ENCODE measurements at places on chromosomes 1 and 21. TPM values are rescaled to one million over a fixed set of nuclear protein-coding genes. Genes with fewer than 3 reads are reported as not detected.

DNA sequence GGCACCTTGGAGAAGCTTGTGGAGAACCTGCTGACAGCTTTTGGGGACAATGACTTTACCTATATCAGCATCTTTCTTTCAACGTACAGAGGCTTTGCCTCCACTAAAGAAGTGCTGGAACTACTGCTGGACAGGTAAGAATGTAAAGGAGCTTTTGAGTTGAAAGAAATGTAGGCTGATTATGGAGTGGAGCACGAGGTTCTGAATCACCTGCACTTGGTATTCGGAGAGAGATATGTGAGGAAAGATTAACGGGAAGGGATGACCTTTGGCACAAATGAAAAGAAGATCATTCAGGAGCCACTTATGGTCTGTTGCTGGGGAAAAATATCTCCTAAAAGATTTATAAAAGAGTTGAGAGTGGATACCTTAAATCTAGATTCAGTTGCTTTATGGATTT, 42.7 kb downstream of the RGL1 start:
- no peak for DNase-seq

DNA sequence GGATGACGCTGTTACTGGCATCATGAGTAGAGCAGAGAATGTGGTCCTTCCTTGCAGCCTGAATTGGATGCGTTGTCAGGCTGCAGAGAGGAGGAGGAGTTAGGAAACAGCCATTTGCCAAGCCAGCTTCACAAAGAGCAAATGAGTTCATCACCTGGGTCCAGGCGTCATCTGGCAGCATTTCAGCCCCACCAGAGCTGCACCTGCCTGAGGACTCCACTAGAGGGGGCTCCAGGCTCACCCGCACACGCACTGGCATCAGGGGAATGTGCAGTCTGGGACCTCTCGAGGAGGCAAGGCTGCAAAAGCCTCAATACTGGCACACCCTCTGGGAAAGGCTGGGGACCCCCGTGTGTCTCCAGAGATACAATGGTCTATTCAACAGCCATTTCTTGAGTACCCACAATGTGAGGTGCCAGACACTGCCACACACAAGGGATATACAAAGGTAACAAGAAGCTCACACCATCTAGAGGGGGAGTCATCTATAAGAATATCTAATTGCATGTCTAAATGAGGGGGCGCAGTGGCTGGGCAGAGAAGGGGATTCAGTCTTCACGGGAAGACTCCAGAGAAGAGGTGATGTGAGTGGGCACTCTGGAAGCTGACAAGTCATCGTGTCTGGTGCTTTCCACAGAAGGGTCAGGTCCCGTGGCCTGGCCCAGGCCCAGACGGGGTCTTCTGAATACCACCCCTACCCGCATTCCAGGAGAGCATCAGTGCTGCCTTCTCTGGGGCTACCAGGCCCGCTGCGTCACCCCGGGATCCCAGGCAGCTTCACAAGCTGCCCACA, 53.5 kb upstream of the CNTN2 start:
- peak; percentile 61 for DNase-seq

- DNase-seq: no peak
Observed at GRCh38 chr1:150069923-150070322, 2.3 kb downstream of the VPS45 start.

DNA sequence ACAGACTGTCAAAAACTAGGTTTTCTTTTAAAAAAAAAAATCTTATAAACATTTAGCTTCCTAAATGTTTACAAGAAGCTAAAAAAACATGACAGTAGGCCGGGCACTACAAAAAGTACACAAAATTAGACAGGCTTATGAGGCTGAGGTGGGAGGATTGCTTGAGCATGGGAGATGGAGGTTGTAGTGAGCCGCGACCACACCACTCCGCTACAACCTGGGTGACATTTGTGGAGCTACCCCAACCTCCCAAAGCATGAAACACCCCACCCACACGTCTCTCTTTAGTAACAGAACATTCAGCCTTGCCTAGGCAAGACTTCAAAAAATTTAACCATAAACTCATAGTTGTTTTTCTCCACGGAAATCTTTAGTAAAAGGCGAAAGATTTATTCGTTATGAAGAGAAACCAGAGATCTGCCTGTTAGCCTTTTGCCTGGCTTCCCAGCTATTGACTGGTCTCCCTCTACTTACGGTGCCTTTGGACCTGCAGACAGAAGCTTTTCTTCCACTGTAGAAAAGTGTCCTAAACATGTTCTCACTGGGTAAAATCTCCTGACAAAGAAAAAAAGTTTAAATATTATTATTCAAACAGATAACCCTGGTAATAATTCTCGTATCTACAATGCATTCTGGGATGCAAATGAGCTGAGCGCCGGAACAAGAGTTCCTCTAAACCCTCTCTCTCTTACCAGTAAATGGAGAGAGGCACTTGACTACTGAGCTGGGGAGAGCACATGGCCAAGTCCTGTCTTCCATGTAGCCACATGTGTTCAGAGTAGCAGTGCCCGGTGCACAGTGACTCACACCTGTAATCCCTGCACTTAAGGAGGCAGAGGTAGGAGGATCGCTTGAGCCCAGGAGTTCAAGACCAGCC, 9.2 kb downstream of the RNU5D-1 start:
- no peak for DNase-seq

DNA sequence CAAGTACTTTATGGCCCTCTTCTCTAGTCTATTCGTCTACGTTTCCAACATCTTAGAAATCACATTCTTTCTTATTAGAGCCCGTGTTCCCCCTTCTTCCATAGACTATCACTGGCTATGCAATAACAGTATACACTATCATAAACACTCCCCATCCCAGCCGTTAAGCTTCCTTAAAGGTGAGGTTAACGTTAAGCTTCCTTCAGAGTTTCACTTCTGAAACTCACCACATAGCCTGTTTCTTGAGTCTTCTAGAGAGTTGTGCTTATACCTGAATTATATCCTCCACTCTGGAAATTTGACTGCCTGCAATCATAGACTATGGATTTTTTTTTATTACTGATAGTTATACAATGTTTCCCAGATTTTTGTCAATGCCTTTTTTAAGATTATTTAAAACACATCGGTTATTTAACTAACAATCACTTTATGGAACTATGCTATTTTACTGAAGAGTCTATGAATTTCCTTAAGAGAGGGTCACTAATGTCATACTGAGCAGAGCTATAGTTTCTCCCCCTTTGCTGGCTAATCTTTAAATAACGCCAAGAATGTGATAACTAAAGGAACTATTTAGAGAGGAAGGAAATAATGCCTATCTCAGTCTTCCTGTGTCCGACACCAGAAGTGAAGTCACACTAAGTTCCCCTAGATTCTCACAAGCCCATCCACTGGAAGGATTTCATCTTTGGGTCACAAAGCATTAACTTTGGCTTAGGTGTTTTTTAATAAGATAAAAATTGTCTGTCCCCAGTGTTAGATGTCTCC, 16.8 kb downstream of the FCER1A start:
- no peak for DNase-seq

DNA sequence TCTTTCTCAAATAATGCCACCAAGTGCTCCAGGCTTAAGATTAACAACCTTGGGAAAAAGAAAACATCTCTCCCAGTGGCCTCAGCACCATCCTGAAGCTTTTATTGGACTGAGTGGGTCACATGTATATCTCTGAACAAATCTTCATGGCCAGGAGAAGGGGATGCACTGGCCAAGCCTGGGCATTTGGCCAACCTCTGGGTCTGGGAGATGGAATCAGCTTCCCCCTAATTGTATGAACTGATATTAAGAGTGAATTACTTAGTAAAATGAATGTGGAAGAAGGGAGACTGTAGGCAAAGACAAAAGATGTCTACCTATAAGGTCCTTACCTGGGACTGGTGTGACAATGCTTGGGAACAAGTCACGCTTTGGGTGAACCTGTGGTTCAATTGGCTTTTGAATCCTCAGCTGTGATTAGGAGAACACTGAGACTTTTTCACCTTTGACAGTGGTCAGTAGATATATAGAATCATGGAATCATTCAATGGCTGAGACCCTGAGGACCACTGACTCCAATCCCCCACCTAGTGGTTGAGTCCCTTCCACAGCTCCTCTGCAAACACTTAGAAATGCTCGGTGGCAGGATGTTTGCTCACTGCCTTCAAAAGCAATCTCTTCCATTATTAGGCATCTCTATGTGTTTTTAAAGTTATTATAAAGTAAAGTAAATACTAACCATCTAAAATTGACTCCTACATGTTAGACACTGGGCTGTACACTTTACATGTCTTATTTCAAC, 102.6 kb upstream of the ATP1A1 start:
- DNase-seq: no peak

DNA sequence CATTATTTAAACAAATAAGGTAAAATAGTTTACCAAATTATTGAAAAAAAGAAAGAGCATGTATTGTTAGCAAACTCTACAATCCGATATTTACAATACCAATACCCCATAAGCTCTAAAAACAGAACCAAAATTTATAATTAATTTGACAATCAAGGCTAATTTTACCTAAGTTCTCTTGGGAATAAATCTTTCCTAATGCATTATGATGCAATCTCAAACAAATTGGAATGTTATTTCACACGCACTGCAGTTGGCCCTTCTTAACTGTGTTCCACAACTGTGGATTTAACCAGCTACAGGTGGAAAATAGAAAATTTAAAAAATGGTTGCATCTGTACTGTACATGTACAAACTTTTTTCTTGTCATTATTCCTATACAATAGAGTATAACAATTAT, 300.1 kb downstream of the BRINP3 start:
- DNase-seq: no peak

LYSMD1 gene
- polyA plus RNA-seq: 16.9 TPM

DNA sequence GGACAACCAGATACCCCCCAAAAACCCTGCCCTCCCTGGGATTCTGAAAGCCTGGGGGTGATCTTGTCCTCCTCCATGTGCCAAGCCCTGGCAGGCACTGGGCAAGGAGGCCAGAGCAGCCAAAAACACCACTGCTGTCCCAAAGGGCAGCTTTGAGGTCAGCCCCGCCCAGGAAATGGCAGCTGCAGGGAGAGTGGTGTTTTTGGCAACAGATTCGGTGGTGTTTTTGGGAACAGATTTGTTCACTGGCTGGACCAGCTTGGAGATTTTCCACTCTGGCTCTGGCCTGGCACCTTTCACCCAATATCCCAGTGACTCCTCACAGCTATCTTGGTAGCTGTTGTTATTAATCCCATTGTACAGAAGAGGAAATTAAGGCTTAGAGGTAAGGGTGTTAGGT, 34.7 kb downstream of the LRP8 start:
- no peak for DNase-seq

TTF2 gene
- polyA plus RNA-seq: 32.1 TPM

GRCh38 chr1:235883261-235883927, 16.7 kb upstream of the LYST start:
- no peak for DNase-seq

DNA sequence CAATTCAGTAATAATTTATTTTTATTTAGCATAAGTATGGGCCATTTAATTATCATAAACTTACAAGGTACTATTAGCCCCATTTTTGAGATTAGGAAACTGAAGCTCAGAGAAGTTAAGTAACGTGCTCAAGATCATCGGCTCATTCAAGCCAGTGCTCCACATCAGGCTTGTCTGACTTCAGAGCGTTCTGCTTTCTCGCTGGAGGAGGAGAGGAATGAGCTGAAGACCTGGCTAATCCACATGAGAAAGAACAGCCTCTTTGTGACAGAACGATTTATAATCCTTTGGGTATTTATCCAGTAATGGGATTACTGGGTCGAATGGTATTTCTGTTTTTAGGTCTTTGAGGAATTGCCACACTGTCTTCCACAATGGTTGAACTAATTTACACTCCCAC, 39.7 kb downstream of the DDX20 start:
- no peak for DNase-seq

DNA sequence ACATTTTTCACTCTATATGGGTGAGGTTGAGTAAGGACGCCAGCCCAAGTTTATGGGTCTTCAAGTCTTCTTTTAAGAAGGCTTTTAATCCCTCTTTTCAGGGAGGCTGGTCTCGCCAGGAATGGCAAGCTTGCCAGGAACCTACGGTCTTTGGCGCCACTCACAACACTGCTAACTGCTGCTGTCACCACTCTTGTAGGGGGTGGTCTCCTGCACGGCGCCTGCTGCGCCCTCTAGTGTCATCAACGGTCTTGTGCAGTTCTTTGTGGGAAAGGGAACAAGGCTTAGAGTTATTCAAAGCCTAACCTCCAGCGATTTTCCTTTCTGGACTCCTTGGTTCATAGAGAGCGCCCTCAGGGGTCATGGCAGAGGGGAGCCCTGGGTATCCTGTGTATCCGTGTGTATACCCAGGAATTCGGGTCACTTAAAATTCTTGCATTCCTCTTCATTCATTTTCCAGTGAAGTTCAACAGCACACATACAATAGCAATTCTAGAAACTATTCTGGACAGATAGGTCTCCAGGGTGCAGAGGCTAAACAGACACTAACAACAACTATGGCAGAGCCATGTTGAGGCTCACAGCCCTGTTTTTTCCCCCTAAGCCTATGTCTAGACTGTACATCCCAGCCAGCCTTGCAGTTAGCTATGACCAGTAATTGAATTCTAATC, 392.8 kb upstream of the CAMK1G start:
- peak; percentile 61 for DNase-seq

DNA sequence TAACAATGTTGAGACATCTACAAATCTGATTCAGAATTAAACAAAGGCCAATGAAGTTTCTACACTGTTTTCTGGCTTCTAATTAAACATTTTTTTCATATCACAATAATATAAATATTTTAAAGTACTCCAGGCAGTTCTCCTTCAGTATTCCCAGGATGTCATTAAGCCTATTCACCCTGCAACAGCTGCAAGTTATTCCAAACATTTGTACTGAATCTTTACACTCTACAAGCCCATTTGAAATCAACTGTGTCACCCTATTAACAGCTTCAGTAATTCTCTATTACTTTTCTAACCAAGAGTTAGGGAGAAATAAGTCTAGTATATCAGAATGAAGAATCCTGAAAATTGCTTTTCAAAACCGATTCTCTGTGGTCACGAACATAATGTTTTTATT, 124.6 kb downstream of the OLFML2B start:
- DNase-seq: no peak

CFHR4 gene
- polyA plus RNA-seq: not detected

DNA sequence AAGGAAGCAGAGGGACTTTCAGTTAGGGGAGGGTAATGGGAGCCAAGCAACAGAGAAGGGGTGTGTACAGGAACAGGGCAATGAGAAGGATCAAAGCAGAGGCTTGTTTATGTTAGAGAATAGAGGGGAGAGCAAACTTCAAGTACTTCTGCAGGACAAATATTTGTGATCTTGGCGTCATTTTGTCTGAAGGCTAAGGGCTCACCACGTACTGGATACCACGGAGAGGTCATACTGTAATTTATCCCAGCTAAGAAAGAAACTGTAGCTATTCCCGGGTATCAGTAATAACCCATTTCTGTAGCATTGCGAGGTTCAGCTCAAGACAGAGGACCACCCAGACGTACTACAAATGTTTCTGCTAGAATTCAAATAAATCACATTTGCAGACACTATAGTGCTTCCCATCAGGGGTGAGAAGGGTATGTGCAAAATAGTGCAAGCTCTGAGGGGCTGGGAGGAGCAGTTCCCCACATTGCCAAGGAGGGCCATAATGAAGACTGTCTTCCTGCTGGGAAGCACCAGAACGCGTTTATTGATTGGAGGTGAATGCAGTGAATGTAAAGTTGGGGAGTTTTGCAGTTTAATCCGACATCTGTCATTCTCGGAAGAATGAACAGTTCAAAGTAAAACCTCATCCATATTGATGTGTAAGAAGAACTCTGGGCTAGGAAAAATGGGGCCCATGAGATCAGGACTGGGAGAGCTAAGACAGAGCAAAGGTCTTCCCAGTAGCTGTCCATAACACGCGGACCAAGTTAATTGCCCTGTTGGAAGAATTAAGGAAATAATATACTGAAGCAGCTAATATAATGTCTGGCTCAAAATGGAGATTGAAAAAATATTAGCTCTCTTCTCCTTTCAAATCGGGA, 136.9 kb downstream of the RWDD3 start:
- no peak for DNase-seq

GRCh38 chr1:67570486-67571143, 114.4 kb upstream of the GADD45A start:
- no peak for DNase-seq
